Spleen (tissue), 13 donors: ENCODE measurements at places on chromosomes 5 and 9. TPM values are rescaled to one million over a fixed set of nuclear protein-coding genes. Genes with fewer than 3 reads are reported as not detected.

PCDHGB2 gene
- total RNA-seq, result 3.5 TPM

ISL1 gene
- total RNA-seq, result not detected

BTNL3 gene
- 0.37 TPM for total RNA-seq

PRDM9 gene
- not detected for total RNA-seq

S1PR3 gene
- 30.3 TPM for total RNA-seq

RGS7BP gene
- 0.82 TPM for total RNA-seq

DBH gene
- total RNA-seq, result 1.2 TPM

ECSCR gene
- 11.3 TPM for total RNA-seq

OR13J1 gene
- not detected for total RNA-seq

PRUNE2 gene
- 19.1 TPM for total RNA-seq

STX17 gene
- total RNA-seq, result 52.1 TPM

FAM169A gene
- 7.5 TPM for total RNA-seq

OBP2B gene
- total RNA-seq, result not detected

FAM78A gene
- 33.5 TPM for total RNA-seq

CD14 gene
- total RNA-seq, result 149 TPM

ZNF367 gene
- 1.2 TPM for total RNA-seq

DNA sequence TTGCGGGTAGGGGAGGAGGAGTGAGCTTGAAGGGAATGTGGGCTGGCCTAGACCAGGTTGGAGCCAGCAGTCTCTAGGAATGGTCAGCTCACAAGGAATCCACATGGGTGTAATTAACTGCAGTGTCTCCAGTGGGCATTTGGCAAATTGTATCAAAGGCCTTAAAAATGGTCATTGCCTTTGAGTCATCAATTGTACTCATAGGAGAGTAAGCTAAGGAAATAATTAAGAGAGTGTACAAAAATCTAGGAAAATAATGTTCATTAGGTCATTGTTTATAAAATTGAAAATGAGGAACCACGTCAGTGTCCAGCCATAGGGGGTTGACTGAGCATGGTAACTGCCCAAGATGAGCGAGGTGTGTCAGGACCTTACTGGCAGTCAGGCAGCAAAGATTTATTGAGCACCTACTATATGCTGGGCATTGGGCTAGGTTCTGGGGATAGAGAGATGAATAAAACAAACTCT lies 29.8 kb upstream of the RPL26L1 start:
- no peak for DNase-seq

DNA sequence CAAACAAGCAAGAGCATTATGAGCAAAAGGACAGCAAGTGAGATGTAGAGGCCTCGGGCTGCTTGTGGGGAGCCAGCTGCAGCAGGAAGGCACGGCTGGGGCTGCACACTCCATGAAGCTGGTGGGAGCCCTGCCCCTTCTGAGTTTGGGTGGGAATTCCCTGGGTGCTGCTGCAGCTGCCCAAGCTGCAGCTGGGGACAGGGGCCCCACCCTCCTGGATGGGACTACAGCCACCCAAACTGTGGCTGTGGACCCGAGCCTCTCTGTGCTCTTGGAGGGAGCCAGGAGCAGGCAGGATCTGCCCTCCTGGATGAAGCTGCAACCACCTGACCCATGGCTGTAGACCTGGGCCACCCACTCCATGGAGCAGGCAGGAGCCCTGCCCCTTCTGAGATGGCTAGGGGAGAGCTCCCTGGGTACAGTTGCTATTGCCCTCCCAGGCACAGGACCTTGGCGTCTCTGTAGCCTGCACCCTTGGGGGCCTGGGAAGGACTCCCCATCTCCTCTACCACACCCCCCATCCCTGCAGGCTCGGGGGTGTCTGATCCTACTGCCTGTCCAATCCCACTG lies 159.1 kb downstream of the ERCC6L2 start:
- DNase-seq, result no peak

DNA sequence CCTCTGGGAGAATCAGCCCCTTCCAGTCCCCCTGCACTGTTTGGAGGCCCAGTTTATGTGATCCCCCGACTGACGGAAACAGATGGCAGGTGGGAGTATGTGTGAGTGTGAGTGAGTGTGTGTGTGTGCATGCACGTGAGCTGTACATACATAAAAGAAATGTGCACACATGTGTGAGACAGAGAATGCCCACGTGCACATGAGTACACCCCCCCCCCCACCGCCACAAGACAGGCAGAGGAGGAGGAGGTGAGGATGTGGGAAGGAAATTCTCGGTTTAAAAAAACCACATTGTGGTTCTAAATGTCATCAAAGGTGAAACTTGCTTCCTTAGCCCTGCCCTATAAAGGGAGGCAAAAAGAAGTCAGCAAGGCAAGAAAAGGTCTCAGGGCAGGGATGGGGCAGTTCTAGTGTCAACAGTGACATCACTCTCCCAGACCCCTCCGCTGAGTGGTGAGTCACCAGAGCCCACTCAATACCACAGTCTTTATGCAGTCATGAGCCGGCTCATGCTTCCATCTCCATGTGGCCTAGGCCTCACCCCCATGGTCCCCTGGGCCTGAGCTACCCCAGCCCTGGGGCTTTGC lies 79.2 kb upstream of the HSPA9 start:
- DNase-seq, result no peak

DNA sequence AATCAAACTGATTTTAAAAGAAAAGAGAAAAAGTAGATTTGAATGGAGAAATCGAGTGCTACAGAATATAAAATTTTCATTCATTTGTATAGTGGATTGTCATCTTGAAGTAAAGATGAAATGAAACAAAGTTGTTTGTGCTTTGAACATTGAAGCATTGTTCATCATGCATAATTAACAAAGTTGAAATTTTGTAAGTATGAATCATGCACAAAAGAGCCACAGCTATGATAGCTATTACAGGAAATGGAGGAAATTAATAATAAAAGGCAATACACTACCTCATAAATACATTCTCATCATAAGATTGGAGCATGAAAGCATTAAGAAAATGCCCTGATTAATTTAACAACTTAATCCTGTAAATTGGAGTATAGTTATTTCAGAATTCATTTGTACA lies 153.4 kb upstream of the TLX3 start:
- no peak for DNase-seq

GRCh38 chr9:99807956-99808355 lies 13.7 kb upstream of the NR4A3 start:
- DNase-seq, result no peak

DNA sequence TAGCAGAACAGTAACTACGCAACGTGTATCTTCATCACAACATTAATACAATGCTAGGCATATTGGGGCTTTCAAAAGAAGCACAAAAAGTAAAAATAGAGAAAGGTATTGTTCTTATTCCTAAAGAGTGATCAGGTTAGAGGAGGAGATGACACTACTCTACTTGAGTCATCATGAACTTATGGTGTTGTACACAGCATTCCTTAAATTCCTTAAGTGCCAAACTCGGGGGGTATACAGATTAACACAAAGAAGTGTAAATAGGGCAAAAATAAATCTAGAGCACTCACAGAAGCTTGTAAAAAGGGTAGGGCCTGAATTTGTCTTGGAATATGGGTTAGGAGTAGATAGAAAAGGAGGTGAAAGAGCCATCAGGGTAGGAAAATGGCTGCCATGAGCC lies 308.0 kb upstream of the DAP start:
- DNase-seq, result no peak

GRCh38 chr5:38601133-38601862 lies 44.9 kb upstream of the LIFR start:
- no peak for DNase-seq

DNA sequence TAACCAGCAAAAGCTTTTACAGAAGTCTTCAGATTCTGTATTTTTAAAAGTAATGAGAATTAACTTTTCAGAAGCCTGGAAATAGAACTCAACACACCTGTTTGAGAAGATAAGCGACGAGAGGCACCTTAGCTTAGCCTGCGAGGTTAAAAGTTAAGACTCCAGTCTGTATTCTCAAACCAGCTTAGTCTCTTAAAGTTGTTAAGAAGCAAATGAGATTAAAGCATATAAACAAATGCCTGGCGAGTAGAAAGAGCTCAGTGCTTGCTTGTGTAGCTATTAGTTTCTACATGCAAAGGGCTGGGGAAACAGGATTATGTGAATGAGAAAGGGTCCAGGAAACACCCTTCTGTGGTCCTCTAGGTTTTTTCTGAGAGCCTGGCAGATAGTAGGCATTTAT lies 51.7 kb downstream of the MTAP start:
- no peak for DNase-seq

GRCh38 chr5:97624886-97625285 lies 441.8 kb upstream of the RIOK2 start:
- DNase-seq, result no peak

DNA sequence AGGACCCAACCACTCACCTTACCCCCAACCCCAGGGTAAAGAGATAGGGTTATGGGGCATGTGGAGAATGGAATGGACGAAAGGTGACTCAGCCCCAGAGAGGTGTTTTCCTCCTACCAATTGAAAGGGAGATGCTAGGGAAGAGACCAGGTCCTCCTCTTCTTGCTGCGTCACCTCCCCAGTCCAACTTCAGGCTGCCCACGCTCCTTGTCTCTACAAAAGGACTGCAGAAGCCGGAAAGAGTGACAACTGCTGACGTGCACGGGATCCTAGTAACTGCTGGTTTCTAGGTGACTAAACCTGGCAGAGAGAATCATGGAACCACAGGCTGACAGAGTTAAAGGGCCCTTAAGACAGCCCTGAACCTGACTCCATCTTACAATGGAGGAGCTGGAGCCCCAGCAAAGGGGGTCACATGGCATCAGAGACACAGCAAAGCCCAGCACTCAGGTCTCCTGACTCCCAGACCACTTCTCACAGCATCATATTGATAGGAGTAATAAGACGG lies 2.2 kb downstream of the GPX3 start:
- no peak for DNase-seq

GRCh38 chr9:100229561-100229960 lies 123.2 kb downstream of the TEX10 start:
- DNase-seq, result no peak

- no peak for DNase-seq
Measured at GRCh38 chr9:114559830-114560513, 27.6 kb upstream of the ATP6V1G1 start.

DNA sequence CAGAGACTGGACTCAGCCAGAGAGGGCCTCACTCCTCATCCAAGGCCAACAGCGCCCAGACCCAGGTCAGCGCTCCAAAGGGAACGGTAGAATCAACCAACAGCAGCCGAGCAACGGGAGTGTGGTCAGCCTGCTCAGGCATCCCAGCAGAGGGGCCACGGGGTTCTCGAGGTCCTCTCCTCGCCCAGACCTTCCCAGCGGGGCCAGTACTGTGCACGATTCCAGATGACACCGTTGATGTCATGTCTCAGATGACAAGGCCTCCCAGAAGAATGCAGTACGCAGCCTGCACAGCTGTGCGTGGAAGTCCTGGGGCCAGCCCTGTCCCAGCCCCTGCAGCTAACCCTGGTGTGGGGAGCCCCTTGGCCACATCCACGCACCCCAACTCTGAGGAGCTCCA lies 141.0 kb upstream of the PPP1R26 start:
- DNase-seq, result peak; percentile 59

DNA sequence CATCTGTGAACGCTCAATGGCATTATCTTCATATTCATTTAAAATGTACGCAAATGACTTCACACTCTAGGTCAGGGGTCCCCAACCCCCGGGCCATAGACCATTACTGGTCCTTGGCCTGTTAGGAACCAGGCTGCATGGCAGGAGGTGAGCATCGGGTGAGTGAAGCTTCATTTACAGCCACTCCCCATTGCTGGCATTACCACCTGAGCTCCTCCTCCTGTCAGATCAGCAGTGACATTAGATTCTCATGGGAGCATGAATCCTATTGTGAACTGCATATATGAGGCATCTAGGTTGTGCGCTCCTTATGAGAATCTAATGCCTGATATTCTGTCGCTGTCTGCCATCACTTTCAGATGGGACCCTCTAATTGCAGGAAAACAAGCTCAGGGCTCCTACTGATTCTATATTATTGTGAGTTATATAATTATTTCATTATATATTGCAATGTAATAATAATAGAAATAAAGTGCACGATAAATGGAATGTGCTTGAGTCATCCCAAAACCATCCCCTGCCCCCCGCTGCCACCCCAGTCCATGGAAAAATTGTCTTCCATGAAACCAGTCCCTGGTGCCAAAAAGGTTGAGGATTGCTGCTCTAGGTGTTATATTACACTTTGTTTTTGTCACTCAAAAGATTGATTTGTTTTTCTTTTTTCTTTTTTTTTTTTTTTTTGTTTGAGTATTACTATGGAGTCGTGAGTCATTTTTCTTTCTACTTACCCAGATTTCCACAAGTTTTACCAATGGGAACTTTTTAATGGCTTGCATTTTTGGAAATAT lies 127.2 kb downstream of the DOCK8 start:
- DNase-seq, result no peak

- DNase-seq, result no peak
Measured at GRCh38 chr5:142110046-142110531, 1.5 kb downstream of the NDFIP1 start.

DNA sequence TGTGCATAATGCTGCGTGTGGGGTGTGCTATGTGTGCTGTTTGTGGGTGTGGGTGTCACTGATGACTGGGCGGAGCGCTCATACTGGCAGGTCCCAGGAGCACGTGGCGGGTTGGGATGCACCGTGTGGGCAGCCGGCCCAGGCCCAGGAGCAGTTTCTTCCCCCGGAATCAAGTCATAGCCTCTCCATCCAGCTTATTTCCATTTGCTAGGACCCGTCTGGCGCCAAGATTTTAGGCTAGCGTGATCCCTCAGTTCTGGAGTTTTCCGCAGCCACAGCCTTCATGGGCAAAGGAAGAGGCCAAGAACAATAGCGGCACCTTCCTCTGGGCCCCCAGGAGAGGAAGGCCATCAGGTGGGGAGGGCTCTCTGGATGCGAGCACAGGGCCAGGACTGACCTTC lies 43.3 kb upstream of the NEURL1B start:
- no peak for DNase-seq

GRCh38 chr5:135309391-135310327 lies 89.4 kb downstream of the MACROH2A1 start:
- DNase-seq, result no peak

DNA sequence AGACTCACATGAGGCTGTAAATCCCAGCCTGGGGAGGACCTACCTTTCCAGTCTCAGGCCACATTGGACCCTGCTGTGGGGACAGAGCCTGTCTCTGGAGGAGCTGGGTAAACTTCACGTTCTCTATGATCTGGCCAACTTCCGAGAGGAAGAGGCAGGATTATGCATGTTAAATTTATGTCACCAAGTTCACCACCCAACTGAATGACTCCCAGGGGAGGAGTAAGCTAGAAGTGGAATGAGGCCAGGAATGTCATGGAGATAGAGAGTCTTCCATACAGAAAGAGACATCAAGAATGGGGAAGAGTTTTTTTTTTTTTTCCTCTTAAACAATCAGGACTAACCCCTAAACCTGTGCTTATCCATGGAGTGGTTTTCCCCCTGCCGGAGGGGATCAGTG lies 90.3 kb upstream of the PALM2AKAP2 start:
- DNase-seq, result no peak

DNA sequence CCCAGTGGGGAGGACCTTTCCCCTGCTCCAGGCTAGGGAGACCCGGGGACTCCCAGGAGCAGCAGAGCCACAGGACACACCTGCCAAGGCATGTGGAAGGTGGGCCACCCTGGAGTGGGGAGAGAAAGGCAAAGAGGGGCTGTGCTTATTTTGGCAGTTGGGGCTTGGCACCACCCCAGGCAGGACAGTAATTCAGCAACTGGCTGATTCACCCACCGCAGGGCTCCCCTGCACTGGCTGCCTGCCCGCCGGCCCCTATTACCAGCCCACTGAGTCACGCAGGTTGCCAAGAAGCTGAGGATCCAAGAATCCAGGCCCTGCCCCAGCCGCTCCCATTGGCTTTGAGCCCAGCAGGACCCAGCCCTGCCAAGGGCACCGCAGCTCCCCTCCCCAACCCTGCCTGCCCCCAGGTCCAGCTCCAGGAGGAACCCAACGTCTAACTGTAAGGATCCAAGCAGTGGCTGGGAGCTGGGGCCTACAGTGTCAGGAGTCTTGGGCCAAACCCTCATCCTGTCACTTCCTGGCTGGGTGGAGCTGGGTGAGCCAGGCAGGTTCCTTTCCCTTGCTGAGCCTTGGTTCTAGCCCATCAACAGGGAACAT lies 14.2 kb upstream of the RALGDS start:
- DNase-seq, result no peak
